ENCODE measurements at places on chromosomes 13 and 19. TPM values are rescaled to one million over a fixed set of nuclear protein-coding genes. Genes with fewer than 3 reads are reported as not detected.

DNA sequence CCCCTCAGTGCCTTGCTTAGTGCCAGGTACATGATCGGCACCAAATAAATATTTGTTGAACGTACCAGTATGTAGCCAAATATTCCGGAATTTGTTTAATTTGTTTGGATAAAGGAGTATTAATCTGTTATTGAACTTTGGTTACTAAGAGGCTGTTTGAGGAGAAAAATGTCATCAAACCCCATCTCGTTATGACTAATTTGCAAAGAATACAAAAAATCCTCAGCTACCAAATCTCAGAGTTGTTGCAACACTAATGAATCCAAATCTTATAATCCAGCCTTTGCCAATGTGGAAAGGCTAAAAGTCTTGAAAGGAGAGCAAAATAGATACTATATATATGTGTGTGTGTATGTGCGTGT, 79.5 kb downstream of the KLF5 start:
- no peaks in the 10 kb centered on the region for H3K27me3 ChIP-seq
- no peaks in the 10 kb centered on the region for H3K36me3 ChIP-seq
- peaks cover 15% of the 10 kb centered on the region for H3K4me1 ChIP-seq
- peak; percentile 71 for DNase-seq
- no peak overlapping the region for H3K4me3 ChIP-seq

Gene METTL21C
- polyA plus RNA-seq = not detected

- no peaks in the 10 kb centered on the region for H3K27me3 ChIP-seq
- no peaks in the 10 kb centered on the region for H3K36me3 ChIP-seq
- DNase-seq = no peak
Measured at GRCh38 chr13:82344867-82345266, 1537.4 kb downstream of the SLITRK1 start.

Gene SELENOV
- polyA plus RNA-seq = not detected

Gene ZNF541
- 0.15 TPM for polyA plus RNA-seq

GRCh38 chr13:101326710-101327109, 89.6 kb downstream of the NALCN start:
- no peaks in the 10 kb centered on the region for H3K4me1 ChIP-seq
- H3K27me3 ChIP-seq = no peaks in the 10 kb centered on the region
- no peak overlapping the region for H3K4me3 ChIP-seq
- H3K27ac ChIP-seq = no peak overlapping the region
- DNase-seq = no peak
- H3K36me3 ChIP-seq = no peaks in the 10 kb centered on the region

DNA sequence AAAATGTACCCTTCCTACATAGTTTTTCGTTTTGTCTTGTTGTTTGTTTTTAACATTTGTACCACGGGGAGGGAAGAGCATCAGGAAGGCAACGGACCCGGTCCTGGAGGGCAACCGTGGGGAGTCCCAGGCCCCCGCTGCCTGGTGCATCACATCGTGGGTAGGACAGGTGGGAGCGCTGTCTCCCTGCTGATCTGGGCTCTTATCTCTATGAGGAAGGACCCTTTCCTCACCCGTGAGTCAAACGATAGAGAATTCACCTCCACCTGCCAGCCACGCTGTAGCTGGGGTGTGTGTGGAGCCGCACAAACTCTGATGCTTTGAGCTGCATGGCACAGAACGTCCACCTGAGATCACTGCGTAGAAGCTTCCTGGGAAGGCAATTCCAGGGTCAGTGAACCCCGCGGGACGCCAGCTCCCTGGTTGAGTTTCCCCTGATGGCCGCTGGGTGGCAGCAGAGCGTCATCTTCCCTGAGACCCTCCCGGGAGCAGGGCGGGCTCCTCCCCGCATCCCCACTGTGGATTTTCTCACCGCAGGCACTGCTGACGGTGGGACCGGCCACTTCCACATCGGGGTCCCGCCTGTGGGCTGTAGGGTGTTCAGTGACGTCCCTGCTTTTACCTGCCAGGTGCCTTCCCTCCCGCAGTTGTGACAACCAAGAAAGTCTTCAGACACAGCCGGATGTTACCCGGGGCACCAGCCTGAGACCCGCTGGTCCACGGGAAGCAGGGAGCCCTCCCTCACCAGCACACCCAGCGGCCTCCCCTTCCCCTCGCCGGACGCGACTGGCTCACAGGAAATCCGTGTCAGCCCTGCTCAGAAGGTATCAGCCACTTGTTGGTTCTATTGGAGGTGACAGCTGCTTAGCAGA, 54.7 kb downstream of the ZNF787 start:
- H3K27ac ChIP-seq = no peak overlapping the region
- DNase-seq = peak; percentile 61
- no peaks in the 10 kb centered on the region for H3K36me3 ChIP-seq
- no peaks in the 10 kb centered on the region for H3K27me3 ChIP-seq

- no peaks in the 10 kb centered on the region for H3K27me3 ChIP-seq
- H3K4me3 ChIP-seq = no peak overlapping the region
- peaks cover 12% of the 10 kb centered on the region for H3K4me1 ChIP-seq
- no peak for DNase-seq
- H3K36me3 ChIP-seq = no peaks in the 10 kb centered on the region
- no peak overlapping the region for H3K27ac ChIP-seq
Measured at GRCh38 chr19:56116606-56117005, 4.5 kb downstream of the ZNF787 start.

Gene CEBPA
- not detected for polyA plus RNA-seq
